ENCODE measurements at places on chromosomes 3 and 15.

- no peak for DNase-seq
Measured at GRCh38 chr3:30548600-30548999, 57.8 kb upstream of the TGFBR2 start.

DNA sequence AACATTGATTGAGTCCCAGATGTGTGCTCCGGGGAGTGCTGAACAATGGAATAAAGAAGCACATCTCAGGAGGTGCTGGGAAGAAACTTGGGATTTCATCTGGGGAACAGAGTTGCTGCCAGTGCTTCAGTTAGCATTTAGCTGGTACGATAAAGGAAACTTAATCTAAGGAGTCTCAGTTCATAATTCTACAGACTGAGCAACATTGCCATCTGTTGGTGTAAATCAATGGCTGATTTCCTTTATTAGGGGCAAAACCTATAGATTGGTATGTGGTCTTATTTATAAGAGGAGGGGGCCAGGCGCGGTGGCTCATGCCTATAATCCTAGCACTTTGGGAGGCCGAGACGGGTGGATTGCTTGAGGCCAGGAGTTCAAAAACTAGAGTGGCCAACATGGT, 8.9 kb downstream of the MKRN2OS start:
- DNase-seq, result no peak

GRCh38 chr15:93312891-93313486, 224.0 kb upstream of the RGMA start:
- DNase-seq, result no peak

DNA sequence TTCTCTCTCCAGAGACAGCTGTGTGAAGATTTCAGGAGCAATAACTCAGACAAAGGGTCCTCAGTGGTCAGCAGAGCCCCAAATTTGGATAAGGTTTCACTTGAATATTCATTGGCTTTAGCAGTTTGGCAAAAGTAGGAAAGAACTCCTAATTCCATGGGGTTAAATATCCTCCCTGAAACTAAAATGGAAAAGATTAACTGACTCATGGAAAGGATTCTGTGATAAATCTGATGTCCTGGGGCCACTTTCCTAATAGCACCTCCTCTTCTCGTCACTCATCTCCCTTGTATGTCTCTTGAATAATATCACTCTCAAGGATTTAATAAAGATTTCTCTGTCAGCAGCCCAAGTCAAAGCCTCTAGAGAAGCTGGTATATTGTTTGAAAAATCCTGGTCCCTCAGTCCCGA, 33.3 kb upstream of the TBC1D23 start:
- no peak for DNase-seq

DNA sequence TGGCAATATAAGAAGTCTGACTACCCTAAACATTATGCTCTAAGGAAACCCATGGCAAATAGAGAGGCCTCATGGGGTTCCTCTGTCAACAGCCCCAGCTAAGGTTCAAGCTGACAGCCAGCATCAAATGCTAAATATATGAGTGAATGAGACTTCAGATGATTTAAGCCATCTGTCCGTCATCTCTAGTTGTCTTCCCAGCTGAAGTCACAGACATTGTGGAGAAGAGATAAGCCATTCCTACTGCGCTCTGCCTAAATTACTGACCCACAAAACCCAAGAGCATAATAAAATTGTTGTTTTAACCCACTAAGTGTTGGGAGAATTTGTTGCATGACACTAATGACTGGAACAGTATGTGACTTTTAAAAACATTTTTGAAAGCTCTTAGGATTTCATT, 87.3 kb upstream of the IGSF10 start:
- no peak for DNase-seq

DNA sequence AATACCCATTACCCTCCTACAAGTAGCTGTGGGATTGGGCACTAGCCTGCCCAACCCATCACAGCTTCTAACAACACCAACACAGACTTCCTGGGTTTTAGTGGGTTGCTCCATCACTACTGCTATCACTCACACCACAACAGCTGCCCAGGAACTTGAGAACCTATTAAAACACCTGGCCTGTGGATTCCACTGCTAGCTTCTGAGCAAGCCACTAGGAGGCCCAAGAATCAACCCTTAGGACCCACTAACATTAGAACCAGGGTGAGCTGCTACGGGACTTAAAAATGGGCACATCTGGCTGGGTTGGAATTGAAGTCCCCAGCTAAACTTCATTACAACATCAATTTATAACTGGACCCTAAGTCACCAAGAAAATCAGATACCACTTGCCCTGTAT, 113.2 kb upstream of the TP63 start:
- DNase-seq, result no peak

DNA sequence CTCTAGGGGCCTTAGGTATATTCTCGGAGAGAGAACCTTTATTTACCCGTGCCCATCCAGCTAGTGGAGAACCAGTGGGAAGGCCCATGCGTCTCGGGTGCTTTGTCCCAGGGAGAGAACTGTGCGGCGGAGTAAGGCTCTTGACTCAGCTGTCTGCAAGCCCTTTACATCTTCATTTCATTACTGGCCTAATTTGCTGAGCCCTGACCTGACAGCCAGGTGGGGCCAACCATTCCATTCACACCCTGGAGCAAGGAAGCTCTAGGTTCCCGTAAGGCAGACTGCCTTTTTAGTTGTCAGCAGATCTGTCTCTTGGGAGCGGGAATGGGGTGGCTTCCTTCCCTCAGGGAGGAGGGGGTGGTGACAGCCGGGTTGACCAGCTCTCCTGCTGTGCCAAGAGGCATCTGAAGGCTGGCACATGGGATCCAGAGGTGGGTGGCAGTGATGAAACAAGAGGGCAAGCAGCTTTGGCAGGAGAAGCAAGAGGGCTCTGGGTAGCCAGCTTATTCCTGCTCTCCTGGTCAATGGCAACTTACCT, 36.4 kb downstream of the SV2B start:
- DNase-seq, result no peak

DNA sequence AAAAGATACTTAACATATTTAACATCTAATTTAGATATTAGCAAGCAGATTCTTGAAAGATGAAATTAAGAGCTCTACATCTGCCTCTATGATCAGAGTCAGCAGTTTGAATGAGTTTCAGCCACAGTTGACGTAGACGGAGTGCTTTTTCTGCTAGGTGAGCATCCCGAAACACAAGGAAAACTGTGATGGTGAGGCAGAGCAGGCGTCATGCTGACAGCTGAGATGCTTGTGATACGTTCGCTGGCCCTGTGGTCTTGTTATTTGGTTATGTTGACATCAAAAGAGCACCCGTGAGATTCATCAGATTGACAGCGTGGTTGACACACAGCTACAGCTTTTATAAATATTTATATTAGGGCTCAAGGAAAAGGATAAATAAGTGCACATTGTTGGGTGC, 19.6 kb upstream of the GOLGA8B start:
- DNase-seq, result no peak

- DNase-seq, result no peak
Measured at GRCh38 chr15:38208779-38209178, 43.9 kb upstream of the SPRED1 start.

DNA sequence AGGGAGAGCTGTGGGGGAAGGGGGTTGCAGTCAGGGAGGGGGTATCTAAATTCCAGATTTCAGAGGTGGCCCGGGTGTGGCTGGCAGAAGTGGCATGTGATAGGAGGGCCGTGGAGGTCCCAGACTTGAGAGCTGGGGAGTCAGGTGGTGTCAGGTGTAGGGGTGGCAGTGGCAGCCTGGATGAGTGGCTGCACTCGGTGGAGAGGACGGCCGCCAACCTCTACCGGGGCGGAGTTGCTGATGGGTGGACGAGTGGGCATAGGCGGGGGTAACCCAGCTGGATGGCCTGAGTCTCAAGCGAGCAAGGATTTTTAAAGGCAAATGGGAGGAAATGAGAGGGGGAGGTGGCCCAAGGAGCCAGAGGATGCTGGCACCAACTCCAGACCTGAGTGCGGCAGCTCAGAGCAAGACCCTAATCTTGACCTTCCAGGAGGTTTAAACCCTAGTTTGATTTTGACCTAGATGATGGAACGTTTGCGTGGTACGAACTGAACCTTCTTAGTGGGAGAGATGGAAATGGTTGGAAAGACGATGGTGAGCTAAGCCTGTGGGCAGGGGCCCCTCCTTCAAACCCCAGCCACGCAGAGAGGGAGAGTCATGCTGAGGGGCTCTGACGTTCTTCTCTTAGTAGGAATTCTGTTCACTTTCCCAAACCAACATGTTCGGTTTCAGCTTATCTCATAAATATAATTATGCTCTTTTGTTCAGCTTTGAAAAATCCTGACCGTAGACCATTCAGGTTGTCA, 8.0 kb downstream of the TRAK1 start:
- DNase-seq, result no peak

- no peak for DNase-seq
Measured at GRCh38 chr3:144687862-144688261, 716.2 kb downstream of the DIPK2A start.

GRCh38 chr3:103077910-103078309, 643.1 kb downstream of the ZPLD1 start:
- no peak for DNase-seq

GRCh38 chr3:48952510-48953118, 34.0 kb downstream of the ARIH2 start:
- DNase-seq, result peak; percentile 21

DNA sequence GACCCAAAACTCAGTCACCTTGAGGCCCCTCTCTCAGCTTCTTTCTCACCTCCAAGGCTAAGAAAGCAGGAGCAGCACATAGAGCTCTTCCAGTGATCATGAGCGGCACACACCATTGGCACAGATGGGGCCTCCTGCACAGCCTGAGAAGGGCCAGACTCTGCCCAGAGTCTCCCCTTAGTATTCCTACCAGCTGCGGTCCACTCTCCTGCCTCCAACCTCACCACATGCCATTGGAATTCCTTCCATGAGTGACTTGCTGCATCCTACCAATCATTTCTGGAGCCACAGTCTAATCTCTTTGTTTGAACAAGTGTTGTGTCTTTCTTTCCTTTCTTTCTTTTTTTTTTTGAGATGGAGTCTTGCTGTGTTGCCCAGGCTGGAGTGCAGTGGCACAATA, 39.3 kb downstream of the CDCP1 start:
- DNase-seq, result no peak

- no peak for DNase-seq
Measured at GRCh38 chr15:101328001-101328400, 33.0 kb upstream of the SNRPA1 start.

GRCh38 chr3:31522152-31522551, 10.6 kb upstream of the STT3B start:
- no peak for DNase-seq

DNA sequence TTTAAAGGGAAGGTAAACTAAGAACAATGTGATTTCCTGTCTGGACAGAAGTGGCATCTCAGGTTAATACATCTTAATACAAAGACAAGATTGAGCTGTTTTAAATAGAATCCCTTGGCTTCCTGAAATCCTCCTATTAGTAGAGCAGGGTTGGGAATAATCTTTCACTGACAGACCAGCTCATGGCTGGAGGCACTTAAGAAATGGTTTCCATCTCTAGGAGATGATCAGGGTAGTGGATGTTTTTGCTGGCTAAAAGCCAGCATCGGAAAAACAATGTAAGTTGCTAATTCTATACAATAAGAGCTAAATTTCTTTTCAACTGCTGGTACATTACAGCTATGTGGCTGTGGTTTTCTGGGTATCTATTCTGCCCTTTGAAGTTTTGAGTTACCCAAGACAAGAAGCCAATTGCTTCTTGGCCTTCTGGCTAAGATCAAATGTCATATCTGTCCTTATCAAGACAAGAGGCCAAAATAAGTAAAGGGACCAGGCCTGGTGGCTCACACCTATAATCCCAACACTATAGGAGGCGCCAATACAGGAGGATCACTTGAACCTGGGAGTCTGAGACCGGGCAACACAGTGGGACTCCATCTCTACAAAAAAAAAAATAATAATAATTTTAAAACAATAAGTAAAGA, 49.6 kb downstream of the SHQ1 start:
- DNase-seq, result no peak

DNA sequence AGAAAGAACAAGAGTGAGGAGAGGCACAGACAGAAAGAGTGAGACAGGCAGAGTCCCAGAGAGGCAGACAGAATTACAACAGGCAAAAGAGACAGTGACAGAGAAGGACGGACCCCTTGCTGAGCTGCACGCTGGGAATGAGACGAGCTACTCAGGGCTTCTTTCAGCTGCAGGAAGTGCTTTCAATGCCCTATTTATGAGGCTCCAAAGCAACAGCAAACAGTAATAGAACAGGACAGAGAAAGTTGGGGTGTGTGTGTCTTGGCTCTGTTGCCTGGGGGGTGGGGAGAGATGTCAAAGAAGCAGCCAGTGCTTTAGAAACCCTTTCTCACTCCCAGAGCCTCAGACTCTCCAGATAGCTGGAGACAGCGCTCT, 502 bp upstream of the TIMP4 start:
- no peak for DNase-seq

DNA sequence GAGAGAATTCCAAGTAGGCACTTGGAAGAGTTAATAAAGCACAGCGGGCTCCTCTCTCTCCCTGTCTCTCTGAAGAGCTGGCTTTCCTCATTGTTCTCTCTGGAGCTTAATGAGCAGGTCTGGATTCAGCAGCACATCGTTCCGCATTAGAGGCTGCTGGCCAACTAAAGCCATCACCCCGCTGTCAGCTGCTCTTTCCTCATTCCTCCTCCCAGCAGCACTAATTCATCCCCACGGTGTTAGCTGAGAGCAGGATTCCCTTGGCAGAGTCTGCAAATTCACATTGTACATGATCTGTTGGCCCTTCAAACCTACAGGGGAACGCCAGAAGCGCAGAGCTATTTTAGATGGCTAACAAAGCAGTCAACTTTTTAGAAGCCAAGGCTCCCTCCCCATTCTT, 44.2 kb downstream of the SGO1 start:
- no peak for DNase-seq
